ENCODE measurements at places on chromosomes 16 and 17. TPM values are rescaled to one million over a fixed set of nuclear protein-coding genes. Genes with fewer than 3 reads are reported as not detected.

Gene MCRIP1
- 131 TPM for total RNA-seq

GRCh38 chr17:30805944-30806456 is 18.5 kb downstream of the CRLF3 start:
- no peak for DNase-seq

DNA sequence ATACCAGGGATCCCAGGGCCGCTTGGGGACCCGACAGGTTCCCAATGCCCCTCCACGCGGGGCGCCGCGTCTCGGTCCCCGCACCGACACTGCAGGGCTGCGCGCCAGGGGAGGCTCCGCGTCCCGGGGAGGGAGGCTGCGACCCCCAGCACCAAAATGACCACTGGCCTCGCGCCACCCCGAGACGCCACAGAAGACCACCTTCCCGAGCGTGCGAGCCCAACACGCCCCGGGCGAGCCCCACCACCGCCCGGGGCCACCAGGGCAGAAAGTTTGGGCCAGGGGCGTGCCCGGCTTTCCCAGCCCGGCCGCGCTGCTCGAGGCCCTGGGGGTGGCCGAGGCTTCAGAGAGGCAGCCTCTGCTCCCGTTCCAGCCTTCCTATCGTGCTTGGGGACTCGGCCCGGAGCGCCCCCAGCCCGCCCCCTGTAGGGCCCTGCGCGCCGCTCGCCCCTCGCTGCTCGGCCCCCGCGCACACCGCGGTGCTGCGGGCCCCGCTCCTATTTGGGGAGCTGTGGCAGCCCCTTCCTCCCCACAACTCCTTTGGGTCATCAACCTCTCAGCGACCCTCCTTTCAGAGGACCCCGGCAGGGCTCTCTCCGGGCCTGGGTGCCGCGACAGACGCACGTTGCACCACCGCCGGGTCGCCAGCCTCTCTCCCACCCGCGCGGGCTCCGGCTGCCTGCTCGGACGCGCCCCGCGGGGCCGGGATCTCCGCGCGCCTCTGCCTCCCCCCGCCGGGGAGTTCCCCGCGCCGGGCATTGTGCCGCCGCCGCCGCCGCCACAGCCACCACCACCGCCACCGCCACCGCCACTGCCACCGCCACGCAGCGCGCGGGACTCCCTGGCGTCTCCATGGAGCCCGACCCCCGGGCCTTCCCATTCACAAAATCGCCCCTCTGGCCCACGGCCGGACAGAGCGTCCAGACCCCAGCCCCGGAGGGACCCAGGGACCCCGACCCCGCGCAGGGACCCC is 892 bp downstream of the RBFOX3 start:
- no peak for DNase-seq

DNA sequence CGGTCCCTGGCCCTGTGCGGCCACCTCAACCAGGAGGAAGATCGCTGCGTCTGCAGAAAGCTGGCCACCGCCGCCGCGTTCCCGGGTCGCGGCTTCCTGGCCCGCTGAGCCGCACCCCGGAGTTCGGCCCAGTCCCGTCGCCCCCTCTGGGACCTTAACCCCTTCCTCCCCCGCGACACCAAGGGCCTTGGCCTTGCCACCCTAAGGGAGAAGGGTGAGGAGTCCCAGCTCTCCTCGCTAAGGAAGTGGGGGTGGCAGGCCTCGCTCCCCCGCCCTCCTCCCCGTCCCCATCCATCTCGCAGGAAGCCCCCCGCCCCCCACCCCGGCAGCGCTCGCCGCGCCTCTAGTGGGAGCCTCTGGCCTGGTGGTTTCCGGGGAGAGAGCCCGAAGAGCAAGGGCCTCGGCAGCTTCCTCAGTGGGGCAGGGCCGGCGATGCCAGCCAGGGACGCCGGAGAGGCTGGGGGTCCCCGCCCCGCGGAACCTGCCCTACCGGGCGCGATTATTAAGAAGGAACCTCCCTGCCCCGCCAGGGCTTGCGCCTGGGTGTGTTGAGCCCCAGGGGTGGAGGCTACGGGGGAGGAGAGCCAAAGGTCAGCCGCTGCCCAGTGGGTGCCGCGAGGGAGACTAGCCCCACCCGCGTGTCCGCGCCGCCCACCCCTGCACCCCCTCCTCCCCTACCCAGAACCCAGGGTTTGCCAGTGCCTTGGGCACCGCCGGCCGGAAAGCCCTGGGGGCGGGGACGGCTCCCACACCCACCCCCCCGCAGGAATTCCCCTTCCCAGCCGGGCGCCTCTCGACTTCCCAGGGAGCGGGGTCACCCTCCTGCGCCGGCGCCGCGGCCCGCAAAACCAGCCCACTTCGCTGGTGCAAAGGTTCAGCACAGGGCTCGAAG is 6.8 kb downstream of the CBX4 start:
- DNase-seq, result no peak

- DNase-seq, result no peak
Observed at GRCh38 chr16:49867796-49868668, 12.1 kb upstream of the ZNF423 start.

DNA sequence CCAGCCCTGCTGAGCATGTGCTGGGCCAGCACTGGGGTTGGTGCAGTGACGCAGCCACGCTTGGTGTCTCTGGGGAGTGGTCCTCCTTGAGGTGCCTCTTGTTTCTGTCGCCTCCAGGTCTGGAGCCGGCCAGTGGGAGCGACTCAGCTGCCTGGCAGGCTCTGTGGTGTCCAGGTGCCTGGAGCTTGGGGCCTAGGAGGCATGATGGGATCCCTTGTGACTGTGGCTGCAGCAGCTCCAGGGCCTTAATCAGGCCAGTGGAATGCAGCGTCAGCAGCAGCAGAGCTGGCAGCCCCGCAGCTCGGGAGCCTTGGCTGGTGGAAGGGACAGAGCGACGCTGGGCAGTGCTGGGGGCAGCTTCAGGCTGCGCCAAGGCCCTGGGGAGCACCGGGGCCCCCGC is 74.7 kb upstream of the CIBAR2 start:
- no peak for DNase-seq

DNA sequence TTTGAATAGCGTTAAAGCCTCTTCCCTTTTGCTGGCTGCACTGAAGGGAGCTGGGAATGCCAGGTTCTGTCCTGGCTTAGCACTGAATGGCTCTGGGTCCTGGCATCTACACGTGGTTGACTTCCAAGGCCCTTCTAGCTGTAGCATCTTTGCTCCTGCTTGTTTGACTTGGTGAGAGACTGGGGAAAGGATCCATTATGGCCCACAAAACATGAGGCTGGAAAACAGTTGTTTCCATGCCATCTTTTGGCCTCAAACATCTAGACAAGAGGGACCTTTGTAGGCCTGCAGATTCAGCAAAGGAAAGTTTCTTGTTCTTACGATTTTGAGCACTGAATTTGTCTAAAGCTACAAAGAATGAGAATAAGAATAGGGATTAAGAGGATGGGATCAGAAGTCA is 32.5 kb downstream of the EPN2 start:
- DNase-seq, result no peak

Gene TEX14
- total RNA-seq, result 0.07 TPM

Gene PTX4
- total RNA-seq, result not detected

DNA sequence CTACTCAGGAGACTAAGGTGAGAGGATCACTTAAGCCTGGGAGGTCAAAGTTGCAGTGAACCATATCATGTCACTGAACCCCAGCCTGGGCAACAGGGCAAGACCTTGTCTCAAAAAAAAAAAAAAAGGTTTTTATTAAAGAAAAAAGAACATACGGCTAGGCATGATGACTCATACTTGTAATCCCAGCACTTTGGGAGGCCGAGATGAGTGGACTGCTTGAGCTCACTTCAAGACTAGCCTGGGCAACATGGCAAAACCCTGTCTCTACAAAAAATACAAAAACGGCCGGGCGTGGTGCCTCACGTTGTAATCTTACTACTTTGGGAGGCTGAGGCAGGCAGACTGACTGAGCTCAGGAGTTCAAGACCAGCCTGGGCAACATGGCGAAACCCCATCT is 38.4 kb downstream of the RANBP10 start:
- DNase-seq, result no peak

DNA sequence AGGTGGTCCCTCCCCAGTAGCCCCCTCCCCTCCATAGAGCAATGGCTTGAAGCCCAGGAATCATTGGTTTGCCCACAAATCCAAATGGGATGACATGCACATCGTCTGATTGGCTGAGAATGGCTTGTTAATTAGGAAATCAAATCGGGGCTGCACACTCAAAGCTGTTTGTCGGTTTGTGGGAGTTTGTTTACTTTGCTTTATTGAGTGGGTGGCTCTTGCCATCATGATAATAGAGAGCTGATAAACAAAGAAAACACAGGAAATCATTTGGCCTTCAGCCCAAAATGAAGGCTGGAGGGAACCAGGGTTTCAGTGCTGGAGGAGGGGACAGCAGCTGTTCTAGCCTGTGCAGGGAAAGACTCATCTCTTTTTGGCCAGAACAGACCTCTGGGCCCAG is 316.3 kb downstream of the CBLN1 start:
- no peak for DNase-seq

- no peak for DNase-seq
Observed at GRCh38 chr17:50269477-50270434, 4.5 kb upstream of the TMEM92 start.

DNA sequence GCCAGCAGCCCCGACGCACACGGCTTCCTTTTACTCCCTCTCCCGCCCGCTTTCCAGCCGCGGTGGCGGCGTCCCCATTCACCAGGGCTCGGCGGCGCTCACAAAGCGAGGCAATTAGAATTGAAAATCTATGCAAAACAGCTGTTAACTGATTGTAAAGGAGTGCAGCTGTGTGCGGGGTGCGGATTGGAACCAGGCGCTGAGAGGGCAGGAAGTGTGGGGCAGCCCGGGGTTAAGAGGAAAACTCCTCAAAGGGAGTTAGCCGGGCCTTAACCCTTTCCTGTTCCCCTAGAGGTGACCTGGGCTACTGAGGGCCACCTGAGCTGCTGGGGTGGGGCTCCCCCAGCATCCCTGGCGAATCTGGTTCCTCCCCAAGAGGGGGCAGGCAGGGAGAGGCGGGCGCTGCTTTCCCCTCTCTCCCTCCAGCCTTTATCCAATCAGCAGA is 5.8 kb upstream of the GSE1 start:
- DNase-seq, result no peak

Gene CMTM2
- total RNA-seq, result 0.54 TPM

DNA sequence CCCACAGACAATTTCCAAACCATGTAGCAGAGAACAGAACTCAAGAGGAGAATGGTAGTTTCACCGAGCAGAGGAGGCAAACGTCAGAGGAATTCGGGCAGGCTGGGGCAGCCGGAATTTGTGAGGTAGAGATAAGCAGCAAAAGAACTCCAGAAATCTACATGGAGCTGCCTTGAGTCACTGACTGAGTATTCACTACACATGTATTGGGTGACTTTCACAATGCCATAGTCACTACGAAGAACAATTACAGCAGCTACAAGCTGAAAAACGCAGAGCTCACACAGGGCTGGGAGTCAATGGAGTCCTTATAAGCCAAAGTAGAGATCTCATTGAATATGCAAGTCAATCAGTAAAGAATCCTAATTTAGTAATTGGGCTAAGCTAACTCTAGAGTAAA is 13.4 kb downstream of the CMC2 start:
- DNase-seq, result peak; percentile 65

- no peak for DNase-seq
Observed at GRCh38 chr16:15509593-15510535, 75.5 kb downstream of the BMERB1 start.

- DNase-seq, result no peak
Observed at GRCh38 chr17:50207315-50207714, 5.9 kb upstream of the COL1A1 start.
